NT2/D1 (cell line): ENCODE measurements at places on chromosomes 13 and 19.

DNA sequence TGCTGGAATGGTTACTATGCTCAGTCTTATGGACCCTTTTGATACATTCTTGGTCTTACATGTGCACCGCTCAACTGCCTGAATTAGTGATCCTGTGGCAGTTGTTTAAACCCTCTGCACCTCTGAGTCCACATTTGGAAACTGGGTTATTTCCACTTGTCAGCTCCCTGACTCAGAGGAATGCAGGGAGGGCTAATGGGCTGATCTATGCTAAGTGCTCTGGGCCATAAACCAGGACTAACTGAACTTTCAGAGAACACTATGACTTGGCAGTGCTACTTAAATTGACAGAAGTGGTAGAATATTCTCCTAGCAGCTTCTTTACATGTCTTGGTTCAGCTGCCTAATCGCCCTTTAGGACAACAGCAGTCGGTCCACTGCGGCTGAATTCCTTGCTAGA is 26.8 kb upstream of the MED4 start:
- DNase-seq, result no peak

GRCh38 chr19:15810335-15810734 is 5.1 kb downstream of the OR10H1 start:
- no peak for DNase-seq

GRCh38 chr13:33272531-33273124 is 12.9 kb downstream of the STARD13 start:
- DNase-seq, result no peak

DNA sequence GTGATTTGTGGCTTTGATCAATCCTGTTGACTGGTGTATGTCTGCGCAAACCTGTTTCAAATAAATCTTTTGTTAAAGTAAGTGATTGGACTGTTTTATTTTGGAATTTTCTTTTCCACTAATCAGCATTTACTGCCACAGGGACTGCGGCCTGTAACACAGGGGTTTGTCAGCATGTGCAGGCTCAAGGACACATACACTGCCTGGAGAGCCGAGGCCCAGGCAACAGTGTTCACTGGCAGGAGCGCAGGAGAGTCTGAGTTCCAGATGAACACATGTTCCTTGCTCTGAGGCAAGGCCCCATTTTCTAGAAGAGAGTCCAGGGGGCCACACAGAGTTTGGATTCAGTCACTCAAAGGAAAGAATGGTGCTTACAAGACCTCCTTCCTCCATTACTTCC is 26.0 kb downstream of the SHISA2 start:
- no peak for DNase-seq

DNA sequence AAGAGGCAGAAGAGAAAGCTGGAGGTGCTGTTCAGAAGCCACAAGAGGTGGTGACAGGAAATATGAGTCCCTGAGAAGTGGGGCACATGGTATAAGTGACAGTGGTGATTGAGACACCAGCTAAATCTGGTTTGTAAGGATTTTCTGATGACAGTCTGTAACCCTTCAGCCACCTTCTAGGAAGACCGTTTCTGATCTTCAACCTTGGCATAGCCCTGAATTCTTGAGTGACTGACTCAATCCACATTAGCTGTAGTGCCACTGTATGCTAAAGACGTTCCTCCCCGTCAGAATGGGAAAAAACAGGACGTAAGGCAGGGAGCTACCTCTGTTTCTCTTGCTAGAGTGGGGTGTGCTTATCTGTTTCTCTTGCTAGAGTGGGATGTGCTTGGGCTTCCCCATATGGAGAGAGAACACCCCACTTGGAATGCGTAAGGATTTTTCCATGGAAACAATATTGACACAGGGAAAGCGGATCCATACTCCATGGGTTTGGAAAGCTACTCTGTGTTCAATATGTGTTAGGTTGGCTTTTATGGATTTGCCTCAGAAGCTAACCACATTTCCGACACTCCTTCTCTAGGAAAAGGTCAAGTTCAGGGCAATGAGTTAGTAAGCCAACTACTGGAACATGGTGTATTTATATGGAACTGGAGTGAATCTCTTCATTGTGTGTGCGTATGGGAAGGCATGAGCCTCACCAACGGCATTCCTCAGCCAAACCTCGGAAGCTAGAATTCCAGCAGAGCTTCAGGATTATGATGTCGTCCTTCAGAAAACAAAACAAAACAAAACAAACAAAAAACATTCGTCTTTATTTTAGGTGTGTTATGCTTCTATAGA is 948.8 kb upstream of the SLC10A2 start:
- no peak for DNase-seq

GRCh38 chr13:44895264-44895952 is 93.9 kb downstream of the NUFIP1 start:
- no peak for DNase-seq

DNA sequence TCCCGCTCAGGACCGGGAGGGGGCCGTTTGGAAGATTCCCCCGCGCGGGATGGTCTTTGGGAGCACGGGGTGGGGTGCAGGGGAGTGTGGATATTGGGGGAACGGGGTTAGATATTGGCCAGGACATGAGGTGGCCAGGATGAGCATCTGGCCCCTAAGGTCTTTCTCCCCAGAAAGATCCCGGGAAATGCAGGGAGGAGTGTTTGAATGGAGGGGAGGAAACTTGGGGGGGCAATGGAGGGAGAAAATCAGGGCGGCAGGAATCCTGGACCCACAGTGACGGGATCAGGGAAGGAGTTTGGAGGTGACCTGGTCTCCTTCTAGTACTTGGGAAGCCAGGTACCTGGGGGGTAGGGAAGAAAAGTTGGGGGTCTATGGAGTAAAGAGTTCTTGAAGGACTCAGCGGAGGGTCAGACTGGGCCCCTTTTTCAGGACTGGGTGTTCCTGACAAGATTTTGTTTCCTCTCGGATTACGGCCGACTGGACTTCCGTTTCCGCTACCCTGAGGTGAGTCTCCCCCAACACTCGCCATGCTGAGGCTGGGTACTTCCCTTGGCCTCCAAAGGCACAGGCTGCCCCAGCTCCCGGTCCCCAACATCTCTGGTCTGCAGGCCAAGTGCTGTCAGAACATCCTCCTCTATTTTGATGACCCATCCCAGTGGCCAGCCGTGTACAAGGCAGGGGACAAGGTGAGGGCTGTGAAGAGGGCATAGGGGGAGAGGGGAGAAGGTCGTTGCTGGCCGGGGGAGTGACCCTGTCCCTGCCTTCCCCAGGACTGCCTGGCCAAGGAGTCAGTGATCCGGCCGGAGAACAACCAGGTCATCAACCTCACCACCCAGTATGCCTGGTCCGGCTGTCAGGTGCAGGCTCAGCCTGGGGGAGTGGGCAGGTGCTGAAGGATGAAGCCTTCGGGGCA is 989 bp downstream of the TMEM145 start:
- DNase-seq, result no peak

GRCh38 chr19:2113439-2114211 is 16.9 kb downstream of the IZUMO4 start:
- DNase-seq, result no peak

DNA sequence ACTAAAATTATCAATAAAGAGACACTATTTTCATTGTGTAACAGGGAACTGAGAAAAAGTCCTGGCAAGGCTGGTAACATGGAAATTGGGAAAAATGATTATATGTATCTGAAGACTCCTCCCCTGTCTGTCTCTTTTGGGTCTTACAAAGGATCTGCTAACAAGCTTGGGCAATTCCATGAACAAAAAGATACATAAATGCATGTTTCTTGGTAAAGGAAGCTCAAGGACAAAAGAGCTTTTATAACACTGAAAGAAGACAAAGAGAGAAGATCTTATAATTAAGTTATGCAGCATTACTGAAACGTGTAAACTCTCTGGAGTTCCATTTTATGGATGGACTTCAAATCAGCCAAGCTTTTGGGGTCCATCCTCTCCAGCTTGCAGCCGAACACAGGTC is 29.2 kb downstream of the EFNB2 start:
- no peak for DNase-seq

DNA sequence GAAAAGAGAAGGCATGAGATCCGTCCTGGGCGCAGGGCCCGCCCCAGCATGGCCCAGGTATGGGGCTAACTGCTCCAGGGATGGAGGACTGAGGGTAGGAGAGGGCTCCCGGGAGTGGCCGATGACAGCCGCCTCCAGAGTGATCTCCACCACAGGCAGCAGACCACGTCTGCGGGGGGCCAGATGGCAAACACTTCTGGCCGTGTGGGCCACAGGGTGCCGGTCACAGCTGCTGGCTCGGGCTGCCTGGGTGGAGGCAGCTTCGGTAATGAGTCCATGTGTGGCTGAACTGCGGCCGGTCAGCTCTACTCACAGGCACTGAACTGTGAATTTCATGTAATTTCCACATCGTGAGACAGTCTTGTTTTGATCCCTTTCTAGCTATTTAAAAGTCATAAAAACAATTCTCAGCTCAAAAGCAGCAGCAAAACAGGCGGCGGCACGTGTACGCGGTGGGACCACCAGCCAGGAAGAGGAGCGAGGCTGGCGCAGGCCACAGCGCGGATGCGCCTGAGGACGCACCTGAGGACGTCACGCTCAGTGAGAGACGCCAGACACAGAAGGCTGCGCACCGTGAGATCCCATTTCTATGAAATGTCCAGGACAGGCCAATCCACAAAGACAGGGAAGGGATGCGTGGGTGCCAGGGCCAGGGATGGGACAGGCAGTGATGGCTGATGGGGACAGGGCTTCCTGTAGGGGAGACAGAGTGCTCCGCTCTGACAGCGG is 4.0 kb downstream of the LSM7 start:
- DNase-seq, result no peak

- DNase-seq, result no peak
Measured at GRCh38 chr19:15142313-15142712, 35.1 kb downstream of the SYDE1 start.

- DNase-seq, result no peak
Measured at GRCh38 chr13:51729866-51730553, 74.0 kb downstream of the DHRS12 start.

- no peak for DNase-seq
Measured at GRCh38 chr13:80250213-80250810, 90.6 kb downstream of the SPRY2 start.

DNA sequence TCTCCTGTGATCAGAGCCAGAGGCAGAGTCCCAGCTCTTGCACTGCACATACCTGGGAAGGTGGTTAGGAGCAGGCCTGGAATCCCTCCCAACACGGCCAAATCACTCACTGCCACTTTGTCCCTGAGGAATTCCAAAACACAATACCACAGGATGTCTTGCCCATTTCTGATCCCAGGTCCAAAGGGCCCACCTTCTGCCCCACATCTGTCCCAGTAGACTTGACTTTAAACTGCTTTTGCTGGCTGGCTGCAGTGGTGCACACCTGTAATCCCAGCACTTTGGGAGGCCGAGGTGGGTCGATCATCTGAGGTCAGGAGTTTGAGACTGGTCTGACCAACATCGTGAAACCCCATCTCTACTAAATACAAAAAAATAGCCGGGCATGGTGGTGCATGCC is 18.9 kb downstream of the ZNF536 start:
- no peak for DNase-seq

GRCh38 chr19:38792250-38793111 is 3.5 kb downstream of the LGALS7B start:
- DNase-seq, result no peak

GRCh38 chr19:39926170-39926760 is 8.2 kb downstream of the FCGBP start:
- no peak for DNase-seq

DNA sequence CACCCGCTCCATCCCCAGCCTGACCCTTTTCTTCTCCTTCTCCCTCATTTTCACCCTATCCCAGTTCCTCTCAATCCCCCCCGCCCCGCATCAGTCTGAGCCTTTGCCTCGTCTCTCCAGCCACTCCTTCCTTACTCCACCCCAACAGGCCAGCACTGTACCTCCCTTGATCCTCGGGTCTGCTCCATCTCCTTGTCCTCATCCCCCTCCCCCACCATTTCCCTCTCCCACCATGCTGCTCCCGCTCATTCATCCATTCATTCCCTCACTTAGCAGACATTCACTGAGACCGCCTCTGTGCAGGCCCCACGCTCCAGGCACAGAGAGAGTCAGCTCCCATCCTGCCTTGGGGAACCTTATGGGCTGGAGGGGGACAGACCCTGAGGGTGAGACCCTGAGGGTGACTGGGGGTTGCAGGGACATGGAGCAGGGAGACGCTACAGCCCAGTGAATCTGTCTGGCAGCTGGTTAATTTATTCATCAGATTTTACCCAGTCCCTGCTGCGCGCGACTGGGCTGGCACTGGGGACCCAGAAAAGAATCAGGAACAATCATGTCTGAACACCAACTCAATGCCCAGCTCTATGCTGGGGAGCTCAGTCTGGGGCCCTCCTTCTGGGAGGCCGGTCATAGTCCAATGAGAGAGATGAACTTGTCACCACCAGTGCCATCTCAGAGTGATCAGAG is 881 bp downstream of the ARHGAP33 start:
- DNase-seq, result no peak

GRCh38 chr13:112333756-112334543 is 42.2 kb upstream of the SPACA7 start:
- no peak for DNase-seq

- no peak for DNase-seq
Measured at GRCh38 chr13:49694446-49694845, 3.2 kb upstream of the EBPL start.

- DNase-seq, result peak; percentile 72
Measured at GRCh38 chr13:40651866-40652587, 14.4 kb downstream of the FOXO1 start.

DNA sequence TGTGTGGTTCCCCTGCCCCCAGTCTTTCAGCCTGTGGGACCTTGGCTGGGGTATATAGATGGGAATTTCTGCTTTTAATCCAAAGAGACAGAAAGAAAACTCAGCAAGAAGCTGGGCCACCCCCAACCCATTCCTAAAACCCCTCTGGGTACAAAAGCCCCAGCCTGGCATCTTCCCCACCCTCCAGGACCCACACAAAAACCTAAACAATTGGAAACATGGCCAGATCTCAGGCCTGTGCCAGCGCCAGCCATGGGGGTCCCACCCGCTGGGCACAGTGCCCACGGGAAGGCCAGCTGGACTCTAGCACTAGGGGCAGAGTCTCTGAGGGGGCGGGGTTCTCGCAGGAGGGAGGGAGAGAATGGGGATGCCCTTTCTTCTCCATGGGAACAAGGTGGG is 8.6 kb downstream of the LYL1 start:
- DNase-seq, result no peak

GRCh38 chr13:40306817-40307216 is 359.6 kb downstream of the FOXO1 start:
- no peak for DNase-seq

- DNase-seq, result no peak
Measured at GRCh38 chr13:44053208-44053607, 173.5 kb downstream of the LACC1 start.
